ENCODE measurements at places on chromosomes 2 and 18. TPM values are rescaled to one million over a fixed set of nuclear protein-coding genes. Genes with fewer than 3 reads are reported as not detected.

- H3K4me1 ChIP-seq, result peaks cover 6% of the 10 kb centered on the region
- H3K4me3 ChIP-seq, result no peak overlapping the region
- H3K27ac ChIP-seq, result no peak overlapping the region
Measured at GRCh38 chr2:223042704-223043118, 9.3 kb upstream of the KCNE4 start.

GRCh38 chr2:191167766-191168165, 17.0 kb upstream of the STAT4 start:
- H3K4me3 ChIP-seq, result no peak overlapping the region
- H3K27ac ChIP-seq, result no peak overlapping the region
- DNase-seq, result peak; percentile 70
- peaks cover 15% of the 10 kb centered on the region for H3K4me1 ChIP-seq

GRCh38 chr18:75454022-75454795, 26.7 kb upstream of the SMIM21 start:
- H3K27me3 ChIP-seq, result no peaks in the 10 kb centered on the region
- H3K4me1 ChIP-seq, result peaks cover 15% of the 10 kb centered on the region
- peak overlapping the region; percentile 23 for H3K27ac ChIP-seq
- peak; percentile 73 for DNase-seq
- H3K36me3 ChIP-seq, result no peaks in the 10 kb centered on the region

DNA sequence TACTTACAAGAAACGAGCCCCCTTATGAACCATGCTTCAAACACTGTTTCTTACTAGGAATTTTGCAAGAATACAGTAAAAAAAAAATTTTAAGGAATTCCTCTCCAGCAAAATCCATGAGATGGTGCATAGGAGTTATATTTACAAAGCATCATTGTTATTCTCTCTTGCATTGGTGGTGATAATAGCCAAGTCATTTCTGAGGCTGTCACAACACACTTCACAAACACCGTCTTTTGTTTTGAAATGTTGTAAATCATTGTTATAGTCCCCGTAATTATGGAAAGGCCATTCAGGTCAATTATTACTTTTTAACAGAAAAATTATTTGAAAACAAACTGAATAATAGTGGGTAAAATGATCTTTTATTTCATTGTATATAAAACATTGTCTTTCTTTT, 60.1 kb downstream of the DYNC1I2 start:
- H3K36me3 ChIP-seq, result peaks cover 26% of the 10 kb centered on the region
- H3K27ac ChIP-seq, result no peak overlapping the region
- H3K4me3 ChIP-seq, result no peak overlapping the region
- no peaks in the 10 kb centered on the region for H3K27me3 ChIP-seq
- H3K4me1 ChIP-seq, result no peaks in the 10 kb centered on the region

DNA sequence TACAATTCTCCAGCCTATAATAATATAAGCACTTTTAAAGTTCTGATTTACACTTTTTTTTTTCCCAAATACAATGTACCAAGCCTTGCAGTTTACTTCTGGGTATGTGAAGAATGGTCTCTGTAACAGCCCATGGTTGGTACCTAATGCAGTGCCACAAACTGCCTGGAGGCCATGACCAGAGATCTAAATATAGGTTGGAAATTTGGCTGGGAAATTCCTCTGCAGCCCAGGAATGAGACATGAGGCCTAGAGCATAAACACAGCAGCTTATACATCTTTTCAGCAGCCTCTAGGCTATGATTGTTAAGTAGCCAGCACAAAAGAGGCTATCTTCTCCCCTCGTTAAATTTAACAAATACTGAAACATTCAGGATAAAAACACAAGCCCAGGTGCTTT, 432.0 kb upstream of the FAM98A start:
- H3K36me3 ChIP-seq, result no peaks in the 10 kb centered on the region
- DNase-seq, result peak; percentile 4
- H3K4me1 ChIP-seq, result no peaks in the 10 kb centered on the region
- no peak overlapping the region for H3K4me3 ChIP-seq

DNA sequence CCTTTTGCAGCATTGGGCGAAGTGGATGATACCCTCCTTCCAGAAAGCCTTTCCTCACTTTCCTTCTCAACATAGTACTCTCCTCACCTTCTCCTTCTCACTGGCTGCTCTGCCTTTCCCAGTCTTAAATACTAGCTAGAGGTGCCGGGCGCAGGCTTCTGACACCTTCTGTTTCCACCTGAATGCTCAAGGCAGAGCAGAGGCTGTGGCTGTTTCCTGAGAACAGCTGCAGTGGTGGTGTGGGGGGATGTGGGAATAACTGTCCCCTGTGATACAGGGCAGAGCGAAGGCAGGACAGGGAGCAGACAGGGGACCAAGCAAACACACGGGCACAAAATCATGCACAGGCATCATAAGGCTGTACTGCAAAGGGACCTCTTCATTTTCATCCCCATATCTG, 303.1 kb downstream of the SS18 start:
- no peaks in the 10 kb centered on the region for H3K36me3 ChIP-seq
- H3K27ac ChIP-seq, result no peak overlapping the region
- no peaks in the 10 kb centered on the region for H3K27me3 ChIP-seq
- DNase-seq, result no peak
- H3K4me3 ChIP-seq, result no peak overlapping the region

GRCh38 chr2:166155589-166155988, 27.8 kb upstream of the SCN1A start:
- no peak overlapping the region for H3K4me3 ChIP-seq
- no peak overlapping the region for H3K27ac ChIP-seq
- H3K27me3 ChIP-seq, result no peaks in the 10 kb centered on the region
- DNase-seq, result no peak
- H3K4me1 ChIP-seq, result no peaks in the 10 kb centered on the region

Gene MAPRE2
- total RNA-seq, result 17.3 TPM

DNA sequence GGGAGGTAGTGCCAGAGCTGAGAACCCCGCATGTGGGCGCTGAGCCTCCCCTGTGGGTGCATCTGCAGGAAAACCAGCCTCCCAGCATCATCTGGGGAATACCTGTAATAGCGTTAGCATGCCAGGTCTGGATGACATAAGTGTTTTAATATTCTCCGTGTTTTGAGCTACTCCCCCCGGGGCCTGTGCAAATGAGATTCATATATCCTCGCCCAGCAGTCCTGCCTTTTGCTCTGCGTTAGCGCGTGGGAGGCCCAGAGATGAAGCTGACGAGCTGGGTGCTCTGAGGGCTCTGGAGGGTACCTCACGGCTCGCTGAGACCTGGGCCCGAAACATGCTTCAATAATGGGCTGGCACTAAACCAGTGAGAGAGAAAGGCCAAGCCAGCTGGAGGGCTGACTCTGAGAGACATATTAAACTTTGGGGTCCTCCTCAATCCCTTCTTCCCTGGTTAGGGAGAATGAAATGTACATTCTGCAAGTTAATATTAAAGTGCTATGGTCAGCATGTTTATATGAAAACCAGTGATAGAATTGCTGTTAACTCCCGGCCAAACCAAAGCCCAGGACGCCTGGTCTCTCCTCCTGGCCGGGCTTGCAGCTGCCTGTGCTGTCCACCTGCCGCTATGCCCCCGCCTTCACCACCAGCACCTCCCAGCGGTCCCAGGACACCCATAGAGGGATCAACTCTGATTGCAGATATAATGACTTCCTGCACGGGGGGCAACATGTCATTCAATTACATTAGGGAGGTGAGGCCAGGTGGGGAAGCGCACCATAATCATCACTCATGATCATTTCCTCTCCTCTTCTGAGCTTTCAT, 77.0 kb downstream of the EDAR start:
- H3K36me3 ChIP-seq, result no peaks in the 10 kb centered on the region
- H3K27me3 ChIP-seq, result peaks cover 3% of the 10 kb centered on the region
- no peak overlapping the region for H3K27ac ChIP-seq
- no peak overlapping the region for H3K4me3 ChIP-seq
- no peak for DNase-seq

DNA sequence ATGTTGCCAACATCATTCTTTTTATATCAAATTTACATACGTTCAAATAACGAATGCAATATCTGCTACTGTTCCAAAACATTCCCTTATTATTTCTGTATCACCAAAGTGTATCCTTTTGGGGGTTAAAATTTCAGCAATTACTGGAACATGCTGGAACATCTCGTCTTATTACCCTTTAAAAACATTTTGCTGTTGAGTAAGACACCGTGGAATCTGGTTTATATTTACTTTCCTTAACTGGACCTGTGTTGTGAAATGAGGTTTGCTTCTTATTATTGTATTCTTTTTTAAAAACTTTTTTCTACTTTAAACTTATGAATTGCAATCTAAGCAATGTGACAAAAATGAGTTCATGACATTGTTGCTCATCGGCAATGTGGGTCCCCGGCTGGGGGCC, 87.4 kb upstream of the PTPRM start:
- DNase-seq, result no peak
- H3K36me3 ChIP-seq, result no peaks in the 10 kb centered on the region
- no peaks in the 10 kb centered on the region for H3K4me1 ChIP-seq
- no peaks in the 10 kb centered on the region for H3K27me3 ChIP-seq
- H3K4me3 ChIP-seq, result no peak overlapping the region
- no peak overlapping the region for H3K27ac ChIP-seq

Gene TSHZ1
- total RNA-seq, result 16.0 TPM

Gene ITGB6
- 37.7 TPM for total RNA-seq

GRCh38 chr18:64409511-64409910, 260.6 kb upstream of the LINC00305 start:
- no peak overlapping the region for H3K27ac ChIP-seq
- H3K4me3 ChIP-seq, result no peak overlapping the region
- no peaks in the 10 kb centered on the region for H3K4me1 ChIP-seq
- H3K27me3 ChIP-seq, result no peaks in the 10 kb centered on the region

DNA sequence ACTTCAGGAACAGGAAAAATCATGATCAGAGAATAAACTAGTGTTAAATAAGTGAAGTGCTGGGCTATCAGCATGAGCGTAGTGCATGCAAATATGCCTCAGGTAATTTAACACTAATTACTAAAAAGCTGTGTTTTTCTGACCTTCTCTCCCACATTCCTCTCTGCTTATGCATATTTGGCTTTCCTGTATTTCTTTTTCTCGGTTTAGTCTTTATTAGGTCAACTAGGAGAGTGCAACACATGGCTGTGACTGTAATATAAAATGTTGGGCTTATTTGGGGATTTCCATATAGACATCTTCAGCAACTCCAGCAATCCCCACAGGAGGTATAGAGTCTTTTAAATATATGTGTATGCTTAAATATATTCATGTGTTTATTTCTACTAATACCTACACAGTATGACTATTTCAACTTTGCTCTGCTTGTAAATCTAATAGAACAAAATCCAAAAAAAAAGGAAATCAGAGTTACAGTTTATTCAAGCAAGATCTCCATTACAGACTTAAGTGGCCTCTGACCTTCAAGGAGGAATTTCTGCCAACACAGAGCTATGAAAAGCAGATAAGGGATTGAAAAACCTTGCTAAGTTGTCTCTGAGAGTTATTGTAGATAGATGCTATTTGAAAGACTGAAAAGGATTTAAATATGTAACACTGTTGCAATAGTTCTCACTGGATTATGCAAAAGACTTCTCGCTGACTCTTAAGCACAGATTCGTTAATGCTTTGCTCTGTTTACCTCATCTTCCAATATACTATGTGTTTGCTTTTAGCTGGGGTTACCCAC, 359.5 kb upstream of the RGPD4 start:
- H3K27ac ChIP-seq, result no peak overlapping the region
- H3K4me3 ChIP-seq, result no peak overlapping the region
- H3K27me3 ChIP-seq, result no peaks in the 10 kb centered on the region
- H3K36me3 ChIP-seq, result no peaks in the 10 kb centered on the region

- H3K4me1 ChIP-seq, result peaks cover 6% of the 10 kb centered on the region
- no peak overlapping the region for H3K27ac ChIP-seq
- DNase-seq, result no peak
- H3K36me3 ChIP-seq, result no peaks in the 10 kb centered on the region
- no peak overlapping the region for H3K4me3 ChIP-seq
- H3K27me3 ChIP-seq, result no peaks in the 10 kb centered on the region
Measured at GRCh38 chr2:11515490-11515981, 18.3 kb upstream of the GREB1 start.

DNA sequence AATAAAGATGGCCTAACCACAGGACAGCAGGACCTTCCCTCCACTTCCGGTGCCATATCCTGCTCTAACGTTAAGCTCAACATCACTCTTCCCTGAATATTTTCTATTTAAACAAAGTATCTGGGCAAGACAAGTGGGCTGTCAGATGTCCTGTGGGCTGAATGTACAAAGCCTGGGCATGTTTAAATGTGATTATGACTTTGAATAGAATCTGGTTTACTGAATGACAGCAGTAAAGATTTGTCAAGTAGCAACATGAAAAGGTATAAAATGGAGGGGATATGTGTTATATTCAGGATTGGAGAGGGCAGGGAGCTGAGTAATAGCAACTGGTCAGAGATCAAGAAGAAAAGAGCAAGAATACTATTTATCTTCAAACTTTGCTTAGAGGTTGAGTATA, 540.9 kb downstream of the NRXN1 start:
- no peak for DNase-seq
- H3K27me3 ChIP-seq, result no peaks in the 10 kb centered on the region
- no peak overlapping the region for H3K4me3 ChIP-seq
- no peaks in the 10 kb centered on the region for H3K36me3 ChIP-seq
- H3K27ac ChIP-seq, result no peak overlapping the region

- DNase-seq, result no peak
- no peak overlapping the region for H3K4me3 ChIP-seq
- no peak overlapping the region for H3K27ac ChIP-seq
- H3K36me3 ChIP-seq, result peaks cover 55% of the 10 kb centered on the region
- no peaks in the 10 kb centered on the region for H3K4me1 ChIP-seq
Measured at GRCh38 chr2:70214953-70215549, 24.2 kb upstream of the C2orf42 start.

GRCh38 chr2:59206361-59206760, 965.2 kb upstream of the FANCL start:
- no peak for DNase-seq
- H3K4me3 ChIP-seq, result no peak overlapping the region
- H3K36me3 ChIP-seq, result no peaks in the 10 kb centered on the region

DNA sequence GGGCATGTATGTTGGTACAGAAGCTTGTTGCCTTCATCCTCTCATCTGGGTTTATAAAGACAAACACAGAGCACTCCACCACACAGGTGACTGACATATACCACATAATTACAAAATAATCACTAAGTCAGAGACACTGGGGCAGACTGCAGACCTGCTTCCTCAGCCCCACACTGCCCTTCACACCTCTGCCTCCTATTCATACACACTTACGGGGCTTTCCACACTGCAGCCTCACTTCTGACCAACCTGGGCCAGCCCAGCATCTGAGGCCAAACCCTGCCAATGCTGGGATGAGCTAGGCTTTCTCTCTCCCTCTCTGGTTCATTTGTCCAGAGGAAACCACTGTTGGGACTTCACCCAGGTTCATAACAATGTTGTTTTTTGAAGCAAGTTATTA, 4.5 kb downstream of the EMX1 start:
- H3K27me3 ChIP-seq, result peaks cover 94% of the 10 kb centered on the region
- H3K36me3 ChIP-seq, result no peaks in the 10 kb centered on the region
- H3K4me1 ChIP-seq, result peaks cover 36% of the 10 kb centered on the region
- DNase-seq, result no peak
- no peak overlapping the region for H3K27ac ChIP-seq

Gene ABCA12
- total RNA-seq, result not detected

Gene C2orf76
- total RNA-seq, result 11.9 TPM

- no peak overlapping the region for H3K27ac ChIP-seq
- no peaks in the 10 kb centered on the region for H3K27me3 ChIP-seq
- H3K4me1 ChIP-seq, result no peaks in the 10 kb centered on the region
- H3K36me3 ChIP-seq, result no peaks in the 10 kb centered on the region
- DNase-seq, result peak; percentile 37
- H3K4me3 ChIP-seq, result no peak overlapping the region
Measured at GRCh38 chr2:168210895-168211570, 36.4 kb downstream of the STK39 start.

GRCh38 chr2:127604986-127605385, 41.0 kb upstream of the GPR17 start:
- H3K27me3 ChIP-seq, result no peaks in the 10 kb centered on the region
- no peaks in the 10 kb centered on the region for H3K4me1 ChIP-seq
- H3K4me3 ChIP-seq, result no peak overlapping the region
- H3K27ac ChIP-seq, result no peak overlapping the region
- no peaks in the 10 kb centered on the region for H3K36me3 ChIP-seq
- DNase-seq, result peak; percentile 16
